ENCODE measurements at places on chromosomes 6 and 20.

DNA sequence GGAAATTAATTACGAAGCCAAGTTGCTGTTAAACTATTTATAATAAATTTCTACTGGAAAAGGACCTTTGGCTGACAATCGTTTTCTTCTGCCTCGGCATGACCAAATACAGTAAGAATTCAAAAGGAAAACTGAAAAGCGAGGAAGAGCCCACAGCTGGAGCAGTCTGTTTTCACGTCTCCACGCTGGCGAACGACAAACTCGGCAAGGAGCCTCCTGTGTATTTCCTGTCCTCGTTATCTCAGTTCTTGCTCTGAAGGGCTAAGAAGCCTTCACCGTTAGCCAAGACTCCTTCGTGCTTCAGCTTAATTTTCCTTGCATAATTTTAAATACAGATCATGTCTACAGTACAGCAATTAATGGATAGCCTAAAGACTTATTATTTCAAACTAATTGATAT is 214.3 kb upstream of the PLCB4 start:
- no peak for DNase-seq

DNA sequence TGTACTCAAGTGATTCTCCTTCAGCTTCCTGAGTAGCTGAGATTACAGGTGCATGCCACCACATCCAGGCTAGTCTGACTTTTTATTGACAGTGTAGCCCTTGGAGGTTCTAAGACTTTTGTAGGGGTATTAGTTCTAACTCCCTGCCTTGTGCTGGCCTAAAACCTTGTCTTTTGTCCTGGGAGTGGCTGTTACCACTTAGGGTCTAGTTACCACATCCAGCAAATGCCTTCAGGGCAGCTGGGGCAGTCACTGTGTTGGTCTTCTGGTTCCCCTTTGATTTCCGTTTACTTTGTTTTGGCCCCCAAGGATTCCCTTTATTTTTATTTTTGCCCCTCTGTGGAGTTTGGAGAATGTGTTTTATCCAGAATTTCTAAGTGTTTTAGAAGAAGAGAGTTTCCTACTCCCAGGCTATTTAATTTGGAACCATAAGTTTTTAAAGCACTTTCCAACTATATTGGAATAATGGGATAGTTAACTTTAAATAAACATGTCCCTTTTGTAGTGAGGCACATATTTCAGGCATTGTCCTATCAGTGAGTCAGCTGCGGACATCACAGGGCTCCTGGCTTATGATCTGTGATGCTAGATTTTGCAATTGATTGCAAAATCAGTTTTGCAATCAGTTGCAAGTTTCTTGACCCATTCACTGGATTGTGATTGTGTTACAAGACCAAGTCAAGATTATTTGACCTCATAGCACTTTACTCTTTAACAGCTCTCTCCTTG is 25.0 kb downstream of the IL22RA2 start:
- DNase-seq: no peak

DNA sequence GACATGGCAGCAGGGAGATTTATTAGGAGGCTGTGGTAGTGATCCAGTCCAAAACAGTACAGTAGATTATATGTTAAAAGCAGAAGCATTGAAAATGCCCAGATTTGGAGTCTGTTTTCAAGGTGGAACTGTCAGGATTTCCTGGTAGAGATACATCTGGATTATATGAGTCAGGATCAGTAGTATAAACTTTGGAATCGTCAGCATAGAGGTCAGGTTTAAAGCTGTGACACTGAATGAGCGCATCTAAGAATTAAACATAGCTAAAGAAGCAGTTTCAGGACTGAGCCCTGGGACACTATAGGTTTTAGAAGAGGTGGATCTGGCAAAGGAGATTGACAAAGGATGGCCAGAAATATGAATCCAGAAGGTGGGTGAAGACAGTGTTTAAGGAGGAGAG is 60.4 kb downstream of the RNF144B start:
- DNase-seq: no peak

DNA sequence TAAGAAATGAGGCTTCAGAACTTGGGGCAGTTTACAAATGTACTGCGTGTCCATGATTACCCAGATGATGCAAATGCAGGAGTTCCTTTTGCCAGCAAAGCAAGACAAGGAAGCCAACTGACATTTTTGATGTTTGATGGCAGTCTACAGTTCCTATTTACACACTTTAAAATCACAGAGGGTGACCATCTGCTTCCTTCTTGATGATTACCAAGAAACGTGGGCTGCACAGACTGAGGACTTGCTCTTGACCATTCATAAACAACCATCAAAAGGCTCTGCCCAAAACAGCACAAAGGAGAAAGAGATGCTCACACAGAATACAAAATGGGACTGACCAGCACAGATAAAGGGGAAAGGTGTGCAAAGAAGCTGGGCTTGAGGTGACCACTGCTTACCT is 79.8 kb upstream of the TRAF3IP2 start:
- no peak for DNase-seq

DNA sequence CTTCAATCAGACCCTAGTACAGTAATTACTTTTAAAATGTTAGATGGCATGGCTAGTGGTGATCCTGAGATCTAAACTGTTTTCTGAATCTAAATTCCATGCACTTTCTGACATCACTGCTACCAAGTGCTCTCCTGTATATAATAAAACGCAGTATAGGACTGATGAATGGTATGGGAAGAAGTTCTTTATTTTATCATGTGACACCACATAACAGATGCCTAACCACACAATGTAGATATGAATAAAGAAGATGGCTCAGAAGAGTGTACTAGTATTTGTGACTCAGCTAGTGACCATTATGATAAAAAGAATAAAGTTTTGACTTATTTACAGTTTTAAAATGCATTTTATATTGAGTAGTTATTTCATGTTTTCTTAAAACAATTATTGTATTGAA is 8.5 kb downstream of the NDUFAF4 start:
- DNase-seq: no peak

DNA sequence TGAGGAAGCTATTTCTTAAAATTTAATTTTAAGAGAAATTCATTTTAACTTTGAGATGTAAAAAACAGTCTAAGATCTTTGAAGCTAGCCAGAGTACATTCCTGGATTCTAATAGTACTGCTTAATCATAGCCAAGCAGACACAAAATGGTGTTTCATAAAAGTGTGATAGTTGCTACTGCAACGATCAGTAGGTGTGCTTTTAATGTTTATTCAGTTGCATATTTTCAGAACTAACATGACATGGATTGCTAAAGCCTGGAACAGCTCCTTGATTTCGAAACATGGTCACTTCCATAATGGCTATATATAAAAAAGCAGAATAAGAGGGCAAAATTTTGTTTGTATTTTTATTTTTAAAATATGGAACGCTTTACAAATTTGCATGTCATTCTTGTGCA is 35.5 kb downstream of the SESN1 start:
- DNase-seq: no peak

DNA sequence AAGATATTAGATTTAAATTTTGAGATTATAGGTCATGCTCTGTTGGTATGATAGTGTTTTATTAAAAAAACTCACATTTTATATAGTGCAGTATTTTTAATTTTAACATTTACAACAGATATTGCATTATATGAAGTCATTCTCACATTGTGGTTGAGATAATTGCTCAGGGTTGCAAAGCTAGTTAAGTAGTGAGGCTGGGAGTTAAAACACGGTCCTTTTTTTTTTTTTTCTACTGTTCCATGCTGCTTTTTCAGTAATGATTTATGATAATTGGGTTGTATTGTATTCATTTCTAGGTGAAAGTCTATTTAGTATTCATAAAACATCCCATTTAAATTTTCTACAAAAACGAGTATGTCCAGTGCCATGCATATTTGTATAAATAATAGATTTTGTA is 117.6 kb upstream of the EDN1 start:
- no peak for DNase-seq

GRCh38 chr6:10203651-10204050 is 211.2 kb downstream of the TFAP2A start:
- no peak for DNase-seq

GRCh38 chr6:137210903-137211302 is 8.3 kb downstream of the IFNGR1 start:
- DNase-seq: no peak

DNA sequence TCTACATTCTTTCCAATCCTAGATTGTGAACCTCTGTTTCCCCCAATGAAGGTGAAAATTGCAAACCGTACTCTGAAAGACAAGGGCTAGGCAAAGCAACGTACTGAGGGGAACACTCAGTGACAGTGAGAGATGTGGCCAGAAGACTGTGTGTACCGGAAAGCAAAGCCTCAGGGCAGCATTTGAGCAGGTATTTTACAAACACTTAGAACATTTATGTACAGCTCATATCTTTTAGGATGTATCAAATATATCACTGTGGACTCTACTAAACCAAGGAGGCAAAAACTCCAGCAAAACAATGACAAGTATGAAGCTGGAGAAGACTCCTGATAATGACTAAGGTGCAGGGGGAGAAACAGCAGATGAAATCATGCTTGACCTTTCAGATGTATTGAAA is 236.9 kb downstream of the FOXC1 start:
- no peak for DNase-seq

DNA sequence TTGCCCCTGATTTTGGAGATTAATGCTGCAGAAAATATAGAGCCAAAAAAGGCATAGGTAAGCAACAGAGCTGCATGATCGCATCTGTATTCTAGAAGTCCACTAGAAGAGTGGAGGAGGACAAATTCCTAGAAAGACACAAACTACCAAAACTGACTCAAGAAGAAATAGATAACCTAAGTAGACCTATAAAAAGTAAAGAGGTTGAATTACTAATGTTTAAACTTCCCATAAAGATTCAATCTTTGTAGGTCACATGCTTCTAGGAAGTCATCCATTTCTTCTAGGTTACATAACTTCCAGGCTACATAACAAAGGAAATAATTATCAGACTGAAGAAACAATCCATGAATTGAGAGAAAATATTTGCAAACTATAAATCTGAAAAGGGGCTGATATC is 84.4 kb downstream of the JPH2 start:
- DNase-seq: no peak

- DNase-seq: no peak
Measured at GRCh38 chr6:69887714-69888345, 21.5 kb downstream of the COL19A1 start.

- no peak for DNase-seq
Measured at GRCh38 chr6:134626589-134626988, 308.7 kb upstream of the SGK1 start.

DNA sequence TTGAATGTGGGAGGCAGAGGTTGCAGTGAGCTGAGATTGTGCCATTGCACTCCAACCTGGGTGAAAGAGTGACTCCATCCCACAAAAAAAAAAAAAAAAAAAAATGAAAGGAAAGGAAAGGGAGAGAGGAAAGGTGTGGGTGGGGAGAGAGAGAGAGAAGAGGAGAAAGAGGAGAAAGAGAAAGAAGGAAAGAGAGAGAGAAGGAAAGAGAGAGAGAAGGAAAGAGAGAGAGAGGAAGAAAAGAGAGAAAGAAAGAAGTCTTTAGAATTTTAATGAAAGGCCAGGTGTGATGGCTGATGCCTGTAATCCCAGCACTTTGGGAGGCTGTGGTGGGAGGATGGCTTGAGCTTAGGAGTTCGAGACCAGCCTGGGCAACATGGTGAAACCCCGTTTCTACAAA is 7.7 kb upstream of the BCAS4 start:
- no peak for DNase-seq

DNA sequence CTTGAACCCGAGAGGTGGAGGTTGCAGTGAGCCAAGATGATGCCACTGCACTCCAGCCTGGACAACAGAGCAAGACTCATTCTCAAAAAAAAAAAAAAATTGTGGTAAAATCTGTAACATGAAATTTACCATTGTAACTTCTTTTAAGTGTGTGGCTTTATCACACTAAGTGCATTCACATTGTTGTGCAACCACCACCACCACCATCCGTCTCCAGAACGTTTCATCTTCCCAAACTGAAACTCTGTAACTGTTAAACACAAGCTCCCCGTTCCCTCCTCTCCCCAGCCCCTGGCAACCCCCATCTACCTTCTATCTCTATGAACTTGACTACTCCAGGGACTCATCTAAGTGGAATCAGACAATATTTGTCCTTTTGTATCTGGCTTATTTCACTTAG is 29.7 kb downstream of the PDRG1 start:
- DNase-seq: no peak

DNA sequence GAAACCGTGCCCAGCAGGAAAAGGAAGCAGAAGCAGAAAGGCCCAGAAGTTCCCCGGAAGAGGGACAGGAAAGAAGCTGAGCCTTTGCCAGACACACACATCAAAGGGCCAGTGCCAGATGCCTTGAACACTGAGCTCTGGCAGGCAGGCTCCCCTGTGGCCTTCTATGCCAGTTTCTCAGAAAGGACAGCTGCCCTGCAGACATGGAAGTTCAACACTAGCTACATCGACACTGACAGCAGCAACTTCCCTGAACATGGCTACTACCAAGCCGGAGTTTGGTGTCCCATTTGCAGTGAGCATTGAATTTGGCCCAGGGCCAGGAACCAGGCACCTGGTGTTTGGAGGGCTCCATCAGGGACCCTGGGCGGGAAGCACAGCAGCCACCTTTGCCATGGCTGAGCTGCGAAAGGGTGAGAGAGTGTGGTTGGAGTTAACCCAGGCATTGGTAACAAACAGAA is 8.0 kb upstream of the RAET1E start:
- no peak for DNase-seq

- DNase-seq: no peak
Measured at GRCh38 chr6:30748851-30749540, 4.6 kb upstream of the IER3 start.

GRCh38 chr6:24981386-24981760 is 45.6 kb upstream of the RIPOR2 start:
- no peak for DNase-seq

DNA sequence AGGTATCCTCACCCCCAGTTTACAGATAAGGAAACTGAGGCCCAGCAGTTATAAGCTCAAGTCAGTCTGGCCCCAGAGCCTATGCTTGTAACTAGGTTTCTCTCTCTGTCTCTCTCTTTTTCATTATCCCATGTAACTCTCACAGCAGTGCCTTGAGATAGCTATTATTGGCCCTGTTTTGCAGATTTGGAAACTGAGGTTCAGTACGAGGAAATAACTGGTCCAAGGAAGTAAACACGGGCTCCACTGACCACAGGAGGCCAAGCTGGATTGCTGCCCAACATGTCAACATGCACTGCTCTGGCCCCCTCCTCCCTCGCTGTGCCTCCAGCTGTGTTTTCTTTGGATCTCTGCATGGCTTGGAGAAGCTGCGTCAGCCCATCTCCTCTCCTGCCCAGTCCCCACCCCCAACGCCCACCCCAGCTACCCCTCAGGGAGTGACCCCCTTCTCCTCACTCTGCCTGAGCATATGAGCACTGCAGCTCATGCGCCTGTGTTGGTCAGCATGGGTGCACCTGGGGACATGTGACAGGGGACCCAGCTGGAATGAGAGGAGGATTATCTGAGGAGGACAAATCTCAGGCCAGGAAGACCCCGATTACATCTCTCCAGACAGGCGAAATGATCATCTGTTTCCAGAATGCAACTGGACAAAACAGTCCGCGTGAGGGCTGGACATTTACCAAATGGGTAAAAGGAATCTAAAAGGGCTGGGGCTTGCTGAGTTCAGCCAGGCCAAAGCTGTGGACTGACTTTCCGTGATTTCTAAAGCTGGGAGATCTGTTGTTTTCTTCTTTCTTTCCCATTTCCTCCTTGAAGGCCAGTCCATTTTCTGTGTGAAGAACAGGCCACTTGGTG is 7.8 kb upstream of the PLTP start:
- DNase-seq: no peak

All from stimulated activated CD4-positive, alpha-beta T cell treated with anti-CD3 and anti-CD28 coated beads, Interleukin-1b, Interleukin-23, amount 100 ng/mL, for 24 hours (primary cell).